ENCODE measurements at places on chromosomes 16 and 17.
A peak's percentile ranks its signal among the peaks of the same experiment; 100 is the strongest.

GRCh38 chr16:14531613-14532012 is 98.4 kb downstream of the PARN start:
- DNase-seq: no peak

GRCh38 chr17:60393840-60394723 is 2.1 kb upstream of the USP32 start:
- DNase-seq: no peak

DNA sequence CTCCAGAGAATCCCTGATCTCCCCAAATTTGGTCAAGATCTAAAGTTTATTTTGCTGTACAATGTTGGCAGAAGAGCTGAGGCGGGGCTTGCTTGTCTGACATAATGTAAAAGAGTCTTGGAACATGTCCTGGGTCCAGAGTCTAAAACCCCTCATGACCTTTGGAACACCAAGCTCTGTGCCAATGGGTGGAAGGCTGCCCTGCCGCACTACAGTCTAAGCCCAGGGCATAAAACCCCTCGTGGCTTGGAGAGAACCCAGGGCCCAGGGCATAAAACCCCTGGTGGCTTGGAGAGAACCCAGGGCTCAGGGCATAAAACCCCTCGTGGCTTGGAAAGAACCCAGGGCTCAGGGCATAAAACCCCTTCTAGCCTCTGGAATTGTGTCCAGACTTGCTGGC is 36.7 kb downstream of the CCDC57 start:
- DNase-seq: no peak

- no peak for DNase-seq
Observed at GRCh38 chr17:81734405-81735263, 22.6 kb downstream of the SLC25A10 start.

DNA sequence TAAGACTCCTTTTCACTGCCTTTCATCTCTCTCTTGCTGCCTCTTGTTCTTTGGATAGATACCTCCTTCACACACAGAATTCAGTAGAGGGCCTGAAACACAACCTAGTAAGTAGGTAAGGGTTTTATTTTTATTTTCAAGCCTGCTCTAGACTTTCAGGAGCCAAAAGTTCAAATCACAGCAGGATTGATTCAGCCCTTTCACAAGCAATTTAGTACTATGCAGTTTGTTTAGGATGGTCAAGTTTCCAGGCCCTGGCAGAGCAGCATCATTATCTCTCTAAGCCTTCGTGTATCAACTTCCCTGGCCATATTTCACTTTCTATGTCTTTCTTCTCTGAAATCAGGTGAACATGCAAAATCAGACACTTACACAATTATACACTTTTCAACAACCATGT is 148.8 kb upstream of the CORO6 start:
- no peak for DNase-seq

DNA sequence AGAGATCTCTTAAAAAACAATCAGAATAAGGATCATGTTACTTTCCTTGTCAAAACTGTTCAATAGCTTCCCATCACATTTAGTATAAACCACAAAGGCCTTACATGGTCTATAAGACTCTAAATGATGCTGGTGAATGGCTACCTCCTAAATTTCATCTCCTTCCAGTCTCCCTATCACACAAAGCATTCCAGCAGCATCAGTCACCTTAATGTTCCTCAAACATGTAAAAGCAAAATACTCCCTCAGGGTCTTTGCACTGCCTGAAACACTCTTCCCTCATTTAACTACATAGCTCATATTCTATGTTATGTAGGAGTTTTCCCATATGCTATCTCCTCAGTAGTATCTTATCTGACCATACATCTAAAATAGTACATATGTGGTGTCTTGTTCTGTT is 53.5 kb upstream of the INTS2 start:
- no peak for DNase-seq

- no peak for DNase-seq
Observed at GRCh38 chr16:86048882-86049585, 150.1 kb downstream of the IRF8 start.

DNA sequence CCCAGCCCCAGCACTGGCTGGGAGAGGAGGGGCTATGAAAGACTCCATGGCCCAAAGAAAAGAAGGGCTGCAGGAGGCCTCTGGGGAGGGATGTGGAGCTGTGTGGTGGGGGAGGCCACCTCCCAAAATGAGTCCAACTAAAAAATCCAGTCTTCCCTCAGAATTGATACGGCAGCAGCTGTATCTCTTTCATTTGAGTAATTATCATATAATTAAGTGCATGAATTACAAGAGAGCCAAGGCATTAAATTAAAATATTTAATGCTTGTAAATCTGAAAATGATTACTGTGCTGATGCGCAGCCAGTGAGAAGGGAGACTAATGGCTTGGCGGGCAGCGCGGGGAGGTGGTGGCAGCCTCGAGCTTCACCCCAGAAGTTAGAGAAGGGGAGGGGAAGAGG is 192.8 kb downstream of the C16orf78 start:
- no peak for DNase-seq

DNA sequence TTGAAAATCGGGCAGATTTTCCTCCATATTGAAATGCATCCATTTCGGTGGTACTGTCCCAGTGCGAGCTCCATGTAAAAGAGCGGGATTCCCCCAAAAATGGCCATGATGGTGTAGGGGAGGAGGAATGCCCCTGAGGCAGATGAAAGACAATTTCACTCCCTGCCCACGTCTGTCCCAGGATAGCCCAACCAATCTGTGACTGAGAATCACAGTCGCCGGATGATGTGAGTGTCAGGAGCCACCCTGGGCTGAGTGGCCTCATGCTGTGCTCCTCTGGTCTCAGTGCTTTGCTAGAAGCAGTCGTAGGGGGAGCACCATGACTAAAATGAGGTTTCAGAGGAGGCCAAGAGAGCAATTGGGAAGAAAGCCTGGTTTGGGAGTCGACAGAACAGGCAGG is 16.7 kb downstream of the SLC6A4 start:
- DNase-seq: no peak

DNA sequence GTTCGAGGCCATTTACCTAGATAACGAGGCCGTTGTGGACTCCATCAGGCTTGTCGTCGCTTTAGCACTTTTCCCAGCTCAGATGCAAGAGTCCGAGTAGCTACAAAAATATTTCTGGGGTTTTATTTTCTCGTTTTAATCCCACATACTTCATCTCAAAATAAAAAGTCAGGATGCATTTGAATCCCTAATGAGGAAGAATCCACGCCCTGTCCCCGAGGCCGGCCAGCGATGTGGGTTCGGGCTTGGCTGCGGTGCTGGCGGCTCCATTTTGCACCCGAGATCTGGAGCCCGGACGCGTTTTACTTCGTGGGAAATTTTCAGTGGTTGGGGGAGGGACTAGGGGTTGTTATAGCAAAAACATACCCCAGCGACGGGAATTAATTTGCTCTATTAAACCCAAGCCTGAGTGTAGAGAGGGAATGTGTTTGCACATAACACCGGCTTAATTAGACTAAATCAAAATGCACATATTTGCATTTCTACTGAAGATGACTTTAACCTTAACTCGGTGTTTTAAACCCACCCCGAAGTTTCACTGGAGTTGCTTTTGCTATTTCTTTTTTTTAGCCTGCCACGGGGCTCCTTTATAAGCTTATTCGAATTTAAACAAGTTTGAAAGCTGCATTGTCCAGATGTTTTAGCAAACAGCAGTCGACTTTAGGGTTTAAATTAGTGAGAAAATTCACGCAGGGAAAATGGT is 4.8 kb downstream of the IRX5 start:
- no peak for DNase-seq

DNA sequence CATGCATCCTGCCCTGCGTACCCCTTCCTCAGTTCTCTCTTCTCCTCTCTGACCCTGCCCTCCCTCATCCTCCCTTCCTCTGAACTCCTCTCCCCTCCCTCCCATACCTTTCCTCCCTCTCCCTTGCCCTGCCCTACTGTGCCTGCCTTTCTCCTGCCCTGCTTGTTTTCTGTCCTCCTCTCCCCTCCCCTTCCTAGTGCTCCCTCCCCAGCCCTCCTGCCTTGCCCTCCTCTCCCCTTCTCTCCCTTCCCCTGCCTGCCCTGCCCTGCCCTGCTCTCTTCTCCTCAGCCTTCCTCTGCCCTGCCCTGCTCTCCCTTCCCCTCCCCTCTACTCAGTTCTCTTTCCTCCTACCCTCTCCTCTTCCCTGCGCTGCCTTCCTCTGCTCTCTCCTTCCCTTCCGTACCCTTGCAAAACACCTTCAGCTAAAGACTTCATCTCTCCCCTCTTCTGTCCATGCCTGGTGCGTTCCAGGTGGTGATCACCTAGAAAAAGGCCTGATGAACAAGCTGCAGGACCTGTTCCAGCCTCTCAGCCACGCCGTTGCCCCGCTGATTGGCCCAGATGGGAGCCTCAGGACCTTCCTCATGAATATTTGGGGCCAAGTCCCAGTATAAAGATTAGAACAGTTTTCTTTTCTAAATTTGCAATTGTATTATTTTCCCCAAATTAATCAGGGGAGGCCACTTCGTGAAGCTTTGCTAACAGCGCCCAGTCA is 290.5 kb downstream of the CPPED1 start:
- no peak for DNase-seq

DNA sequence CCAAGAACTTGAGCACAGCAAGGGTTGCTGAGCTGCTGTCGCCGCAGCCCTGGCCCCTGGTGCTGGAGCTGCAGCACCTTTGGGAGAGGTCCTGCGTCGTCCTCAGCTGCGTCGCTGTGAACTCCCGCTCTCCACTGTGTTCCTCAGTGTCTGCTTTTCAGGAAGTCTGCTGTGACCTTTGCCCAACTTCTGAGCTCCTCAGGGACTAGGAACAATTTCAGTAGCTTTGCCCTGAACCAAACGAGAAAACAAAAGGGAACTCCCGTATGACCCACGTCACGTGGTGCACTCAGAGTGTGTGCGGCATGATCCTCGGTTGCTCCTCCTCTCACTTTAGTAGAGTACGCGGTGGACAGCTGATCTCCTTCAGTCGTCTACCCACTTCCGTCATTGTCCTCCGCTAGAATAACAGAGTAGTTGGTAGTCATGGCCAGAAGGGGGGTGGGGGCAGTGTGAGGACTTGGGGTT is 44.2 kb downstream of the WDR45B start:
- DNase-seq: peak; percentile 66

GRCh38 chr16:11118479-11118878 is 137.5 kb downstream of the SOCS1 start:
- DNase-seq: no peak

DNA sequence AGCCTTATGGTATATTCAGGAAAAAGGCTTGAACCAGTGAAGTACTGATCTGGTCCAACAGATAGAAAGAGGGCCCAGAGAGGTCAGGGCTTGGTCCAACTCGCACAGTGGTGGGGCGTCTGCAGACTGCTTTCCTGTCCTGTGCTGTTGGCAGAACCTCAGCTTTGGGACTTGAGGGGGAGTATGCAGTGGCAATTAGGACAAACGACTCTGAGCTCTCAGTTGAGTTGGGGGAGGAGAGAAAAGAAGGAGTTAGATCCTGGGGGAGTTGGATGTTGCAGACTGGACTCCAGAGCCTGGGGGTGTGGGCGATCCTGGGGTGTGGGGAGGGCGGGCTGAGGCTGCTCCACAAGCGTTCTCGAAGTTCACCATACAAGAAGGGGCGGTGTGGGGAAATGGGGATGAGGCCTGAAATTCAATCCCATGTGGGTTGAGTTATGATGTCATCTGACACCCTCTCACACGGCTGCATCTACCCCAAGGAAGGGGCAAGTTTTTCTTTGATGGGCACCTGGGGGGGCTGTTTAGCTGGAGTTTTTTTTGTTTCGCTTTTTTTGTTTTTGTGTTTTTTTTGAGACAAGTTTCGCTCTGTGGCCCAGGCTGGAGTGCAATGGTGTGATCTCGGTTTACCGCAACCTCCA is 14.6 kb downstream of the GRB7 start:
- no peak for DNase-seq

GRCh38 chr16:50093607-50094539 is 28.1 kb downstream of the HEATR3 start:
- peak; percentile 79 for DNase-seq

DNA sequence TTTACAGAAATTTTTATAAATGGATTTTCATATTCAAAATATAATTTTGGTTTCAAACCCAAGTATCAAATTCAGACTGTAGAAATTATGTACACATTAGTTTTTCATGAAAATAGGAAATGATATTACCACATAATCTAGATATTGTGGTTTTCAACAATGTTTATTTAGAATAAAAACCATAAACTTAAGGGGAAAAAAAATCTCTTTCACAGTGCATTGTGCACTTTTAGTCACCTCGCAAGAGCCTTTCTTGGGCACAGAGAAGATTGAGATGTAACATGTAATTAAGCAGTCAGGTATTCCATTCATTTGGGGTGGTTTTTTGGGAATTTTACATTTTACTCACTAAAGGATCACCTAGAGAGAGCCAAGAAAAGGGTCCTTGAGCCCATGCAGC is 104.0 kb downstream of the TANC2 start:
- no peak for DNase-seq
